ENCODE measurements at places on chromosomes 16 and 17.

DNA sequence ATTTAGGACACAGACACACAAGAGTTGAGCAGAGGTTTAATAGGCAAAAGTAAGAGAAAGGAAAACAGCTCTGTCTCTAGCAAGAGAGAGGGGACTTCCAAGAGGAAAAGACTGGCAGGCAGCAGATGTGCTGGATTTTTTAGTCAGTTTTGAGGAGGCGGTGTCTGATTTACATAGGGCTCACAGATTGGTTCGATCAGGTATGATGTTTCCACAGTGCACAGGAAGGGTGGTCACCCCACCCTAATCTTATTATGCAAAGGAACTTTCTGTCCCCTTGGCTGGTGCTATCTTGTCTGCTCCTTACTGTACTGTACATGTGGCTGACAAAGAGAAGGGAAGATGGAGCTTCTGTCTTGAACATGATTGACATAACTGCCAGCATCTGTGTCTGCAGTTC is 25.3 kb downstream of the BFAR start:
- DNase-seq, result no peak

DNA sequence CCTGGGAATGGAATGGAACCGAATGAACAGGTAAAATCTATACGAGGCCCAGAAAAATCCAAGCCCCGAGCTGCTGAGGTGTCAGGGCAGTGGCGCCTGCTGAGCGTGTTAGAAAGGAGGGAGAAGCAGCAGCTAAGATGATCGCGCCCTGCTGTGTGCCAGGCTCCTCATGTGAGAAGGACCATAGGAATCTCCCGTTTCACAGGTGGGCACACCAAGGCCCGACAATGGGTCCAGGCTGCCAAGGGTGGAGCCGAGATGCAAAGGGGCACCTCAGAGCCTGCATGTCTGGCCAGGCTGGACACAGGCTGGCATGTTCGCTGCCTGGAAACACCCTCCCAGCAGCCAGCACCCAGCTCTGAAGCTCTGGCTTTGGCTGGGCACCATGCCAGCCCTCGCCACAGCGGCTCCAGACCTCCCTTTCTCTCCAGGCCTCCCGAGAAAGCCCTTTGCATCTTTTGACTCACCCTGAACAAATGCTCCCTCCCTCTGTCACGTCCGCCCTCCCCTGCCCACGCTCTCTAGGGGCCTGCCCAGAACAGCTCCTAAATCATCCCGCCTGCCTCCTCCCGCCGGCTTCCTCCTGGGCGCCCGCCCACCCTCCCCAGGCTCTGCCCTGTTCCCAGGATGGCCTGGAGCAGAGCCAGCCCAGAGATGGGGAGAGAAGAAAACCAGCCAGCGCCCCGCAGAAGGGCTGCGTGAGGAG is 217.8 kb upstream of the GSE1 start:
- DNase-seq, result no peak

- DNase-seq, result no peak
These were observed 10.4 kb downstream of the CANT1 start for GRCh38 chr17:78999056-78999768.

- DNase-seq, result no peak
These were observed 330.0 kb upstream of the DYNLRB2 start for GRCh38 chr16:80210787-80211186.

- no peak for DNase-seq
These were observed 6.4 kb upstream of the PRR14 start for GRCh38 chr16:30644334-30644830.

- DNase-seq, result no peak
These were observed 6.2 kb upstream of the RAMP2 start for GRCh38 chr17:42754782-42755181.

- no peak for DNase-seq
These were observed 18.8 kb upstream of the AMZ2 start for GRCh38 chr17:68228817-68229570.

GRCh38 chr17:28896491-28896883 is 1.0 kb downstream of the FLOT2 start:
- DNase-seq, result no peak

DNA sequence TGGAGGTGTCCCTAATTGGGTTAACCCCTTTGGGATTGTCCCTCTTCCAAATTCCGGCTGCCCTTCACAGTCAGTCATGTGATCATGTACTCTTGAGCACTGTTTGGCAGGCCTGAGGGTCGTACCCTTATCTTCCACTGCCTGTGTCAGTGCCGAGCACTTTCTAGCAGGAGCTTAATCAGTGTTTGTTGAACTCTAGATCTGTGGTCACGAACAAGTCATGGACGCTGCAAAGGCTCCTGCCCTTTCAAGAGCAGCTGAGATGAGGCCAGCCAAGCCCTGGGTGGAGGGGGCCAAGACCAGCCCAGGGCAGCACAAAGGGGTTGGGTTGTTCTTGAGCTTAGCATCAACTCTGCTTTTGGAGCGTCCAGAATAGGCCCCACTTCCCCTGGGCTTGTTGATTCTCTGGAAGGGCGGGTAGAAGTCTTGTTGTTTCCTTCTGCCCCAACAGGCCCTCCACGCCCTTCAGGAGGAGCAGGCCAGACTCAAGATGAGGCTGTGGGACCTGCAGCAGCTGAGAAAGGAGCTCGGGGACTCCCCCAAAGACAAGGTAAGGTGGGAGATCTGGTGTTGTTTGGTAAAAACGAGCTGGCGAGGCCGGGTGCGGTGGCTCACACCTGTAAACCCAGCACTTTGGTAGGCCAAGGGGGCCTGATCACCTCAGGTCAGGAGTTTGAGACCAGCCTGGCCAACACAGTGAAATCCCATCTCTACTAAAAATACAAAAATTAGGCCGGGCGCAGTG is 5.3 kb downstream of the IFI35 start:
- DNase-seq, result no peak

- no peak for DNase-seq
These were observed 38.9 kb downstream of the AKAP10 start for GRCh38 chr17:19938736-19939135.

DNA sequence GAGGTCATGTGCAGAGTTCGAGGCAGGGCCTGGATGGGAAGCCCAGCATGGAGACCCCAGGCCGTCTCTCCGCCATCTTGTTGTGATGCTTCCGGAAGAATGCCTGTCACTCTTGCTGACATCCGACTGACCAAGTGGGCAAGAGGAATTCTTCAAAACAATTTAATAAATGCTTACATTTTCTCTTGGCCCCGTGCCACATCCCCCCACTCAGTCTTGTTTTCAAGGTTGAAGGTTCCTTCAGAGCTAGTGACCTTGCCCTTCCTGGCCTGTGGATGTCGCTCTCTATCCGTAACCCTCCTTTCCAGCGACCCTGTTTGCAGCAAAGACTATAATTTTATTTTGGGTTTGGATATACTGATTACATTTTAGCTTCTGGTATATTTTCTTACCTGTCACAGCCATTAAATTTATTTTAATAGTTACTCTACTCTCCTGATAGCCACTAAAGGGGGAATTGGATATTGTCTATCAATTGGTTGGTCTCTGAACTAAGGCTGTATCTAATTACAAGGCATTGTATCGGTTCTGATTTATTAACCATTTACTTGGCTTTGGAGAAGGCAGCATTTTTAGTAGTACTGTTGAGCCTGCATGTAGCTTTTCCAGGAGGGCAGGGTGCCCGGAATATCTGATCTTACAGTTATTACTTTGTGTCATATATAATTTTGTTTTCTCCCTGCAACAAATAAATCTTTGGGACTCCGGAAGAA is 264.5 kb downstream of the WWOX start:
- no peak for DNase-seq

DNA sequence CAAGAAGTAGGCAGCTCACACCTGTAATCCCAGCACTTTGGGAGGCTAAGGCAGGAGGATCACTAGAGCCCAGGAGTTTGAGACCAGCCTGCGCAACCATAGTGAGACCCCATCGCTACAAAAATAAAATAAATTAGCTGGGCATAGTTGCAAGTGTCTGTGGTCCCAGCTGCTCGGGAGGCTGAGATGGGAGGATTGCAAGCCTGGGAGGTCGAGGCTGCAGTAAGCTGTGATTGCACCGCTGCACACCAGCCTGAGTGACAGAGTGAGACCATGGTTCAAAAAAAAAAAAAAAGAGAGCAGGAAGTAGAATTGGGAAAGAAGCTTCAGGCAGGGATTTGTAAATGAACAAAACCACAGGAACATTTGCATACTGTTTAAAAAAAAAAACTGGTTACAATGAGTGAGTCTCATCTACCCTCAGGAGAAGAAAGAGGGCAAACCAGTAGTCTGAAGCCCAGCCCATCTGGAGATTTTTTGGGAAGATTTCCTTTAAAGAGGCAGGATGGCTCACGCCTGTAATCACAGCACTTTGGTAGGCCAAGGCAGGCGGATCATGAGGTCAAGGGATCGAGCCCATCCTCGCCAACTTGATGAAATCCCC is 7.9 kb downstream of the MPV17L start:
- DNase-seq, result no peak

GRCh38 chr17:42512246-42512645 is 23.8 kb upstream of the NAGLU start:
- no peak for DNase-seq

DNA sequence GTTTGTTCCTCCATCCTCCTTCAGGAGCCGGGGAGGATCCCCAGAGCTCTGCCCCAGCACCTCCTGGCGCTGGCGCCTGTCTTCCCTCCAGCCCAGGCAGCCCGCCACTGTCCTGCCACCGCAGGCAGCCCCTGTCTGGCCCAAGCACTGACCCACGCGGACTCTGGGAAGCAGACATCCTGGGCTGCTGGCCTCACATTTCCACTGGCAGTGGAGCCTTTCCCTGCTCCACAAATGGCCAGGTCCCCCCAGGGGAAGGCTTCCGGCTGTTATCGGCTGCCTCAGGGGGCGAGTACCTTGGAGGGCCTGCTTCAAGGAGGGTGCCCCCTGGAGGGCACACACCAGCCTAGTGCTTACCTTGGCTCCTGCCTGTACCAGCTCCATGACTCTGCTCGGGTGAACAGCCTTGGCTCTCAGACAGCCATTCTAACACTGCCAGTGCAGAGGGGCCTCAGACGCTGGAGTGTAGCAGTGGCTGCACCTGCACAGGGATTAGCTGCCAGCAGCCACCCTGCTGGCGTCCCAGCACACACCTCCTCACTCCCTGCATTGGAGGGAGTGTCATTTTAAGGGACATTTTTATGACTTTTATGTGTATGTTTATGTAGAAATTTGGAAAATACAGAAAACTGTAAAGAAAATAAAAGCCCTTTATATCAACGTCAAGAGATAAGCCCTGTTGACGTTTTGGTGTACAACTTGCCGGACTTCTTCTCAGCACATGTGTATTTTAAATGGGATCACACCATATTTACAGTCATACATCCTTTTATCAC is 21.0 kb downstream of the ACE start:
- DNase-seq, result no peak

- DNase-seq, result no peak
These were observed 661 bp downstream of the GIT1 start for GRCh38 chr17:29588562-29589411.

DNA sequence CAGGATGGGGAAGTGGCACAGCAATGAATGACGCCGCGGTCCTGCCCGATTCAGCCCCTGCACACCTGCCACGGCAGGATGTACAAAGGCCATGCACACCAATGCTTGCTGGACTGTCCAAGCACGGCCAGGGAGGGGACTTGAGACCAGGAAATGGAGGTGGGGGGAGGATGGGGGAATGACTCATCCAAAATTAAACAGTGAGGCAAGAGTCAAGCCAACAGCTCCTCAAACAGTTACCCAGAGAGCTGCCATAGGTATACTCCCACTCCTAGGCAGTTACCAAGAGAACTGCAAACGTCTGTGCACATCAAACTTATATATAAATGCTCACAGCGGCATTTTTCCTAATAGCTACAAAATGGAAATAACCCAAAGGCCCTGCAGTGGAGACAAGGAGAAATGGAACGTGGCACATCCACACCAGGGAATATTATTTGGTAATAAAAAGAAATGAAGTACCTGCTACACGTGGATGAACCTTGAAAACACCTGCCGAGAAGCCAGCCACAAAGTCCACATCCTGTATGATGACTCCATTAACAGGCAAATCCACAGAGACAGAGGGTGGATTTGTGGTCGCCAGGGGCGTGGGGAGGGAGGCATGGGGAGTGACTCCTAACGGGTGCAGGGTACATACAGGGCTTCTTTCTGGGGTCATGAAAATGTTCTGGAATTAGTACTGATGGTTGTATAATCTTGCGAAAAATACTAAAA is 54.1 kb downstream of the VAC14 start:
- DNase-seq, result no peak

DNA sequence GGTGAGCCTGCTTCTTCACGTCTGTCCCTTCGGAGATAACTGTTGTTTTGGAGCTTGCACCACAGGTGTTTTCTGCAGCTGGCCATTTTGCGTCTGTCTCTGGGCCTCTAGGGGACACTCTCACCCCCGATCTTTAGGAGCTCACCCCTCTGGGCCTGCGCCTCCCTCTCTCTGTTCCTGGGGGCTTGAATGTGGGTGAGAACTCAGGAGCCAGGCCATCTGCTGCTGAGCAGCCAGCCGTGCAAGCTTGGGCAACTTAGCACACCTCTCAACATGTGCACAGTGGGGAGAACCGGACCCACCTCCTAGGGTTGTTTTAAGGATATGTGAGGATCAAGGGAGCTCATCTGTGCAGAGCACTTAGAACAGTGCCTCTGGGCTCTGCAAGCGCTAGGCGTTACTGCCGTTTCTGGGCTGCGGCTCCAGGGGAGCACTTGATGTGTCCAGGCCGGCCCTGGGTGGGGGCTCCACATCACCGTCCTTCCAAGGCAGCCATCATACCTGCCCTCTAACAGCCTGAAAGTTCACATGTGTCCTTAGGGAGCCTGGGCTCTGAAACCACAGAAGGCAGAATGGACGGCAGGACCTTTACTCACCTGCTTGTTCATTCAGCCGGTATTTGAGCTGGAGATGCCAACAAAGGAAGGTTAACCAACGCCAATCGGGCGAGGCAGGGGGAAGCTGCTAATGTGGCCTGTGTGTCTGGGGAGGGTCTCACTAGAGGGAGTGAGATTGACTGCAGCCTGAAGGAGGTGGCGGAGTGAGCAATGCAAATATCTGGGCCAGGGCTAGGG is 66.3 kb downstream of the MRC2 start:
- DNase-seq, result no peak

DNA sequence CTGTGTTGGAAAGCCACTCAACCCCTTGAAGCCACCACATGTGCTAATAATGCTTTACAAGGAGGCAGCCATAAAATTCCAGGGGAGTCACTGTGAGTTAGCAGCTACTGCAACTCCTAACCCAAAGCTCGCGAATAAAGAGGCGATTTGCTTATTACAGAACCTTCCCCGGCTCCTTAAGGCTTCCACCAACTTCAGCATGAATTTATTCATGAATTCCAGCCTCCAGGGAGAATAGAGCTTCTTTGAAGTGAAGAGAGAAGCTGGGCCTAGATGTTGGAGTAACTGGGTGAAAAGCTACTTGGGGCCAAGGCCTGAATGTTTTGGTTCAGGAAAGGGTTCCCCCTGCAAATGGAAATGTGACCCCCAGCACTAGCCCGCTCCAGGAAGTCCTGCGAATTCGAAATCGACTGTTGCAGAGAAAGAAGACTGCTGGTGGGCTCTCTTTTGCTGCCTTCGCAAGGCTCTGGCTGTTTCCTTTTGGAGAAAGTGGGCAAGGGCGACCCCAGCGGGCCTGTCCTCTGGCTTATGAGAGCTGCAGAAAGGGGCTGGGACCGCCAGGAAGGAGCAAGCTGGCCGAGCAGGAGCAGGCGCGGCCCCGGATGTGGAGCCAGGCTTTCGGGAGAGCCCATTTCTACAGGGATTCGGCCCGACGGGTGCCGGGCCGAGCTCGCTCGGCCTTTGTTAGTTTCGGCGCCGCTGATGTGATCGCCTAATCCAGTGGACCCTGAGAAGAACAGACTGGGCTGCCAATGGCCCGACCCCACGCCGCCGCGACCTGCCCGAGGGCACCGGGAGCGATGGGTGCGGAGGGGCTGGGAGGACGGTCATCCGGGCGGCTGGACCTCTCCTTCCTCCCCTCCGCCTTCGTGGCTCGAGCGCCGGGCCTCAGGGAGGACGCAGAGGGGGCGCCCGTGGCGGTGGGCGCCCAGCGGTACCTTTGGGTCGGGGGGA is 7.6 kb downstream of the CBX8 start:
- no peak for DNase-seq
